Cortex of kidney (tissue), 1 donor: ENCODE measurements at places on chromosomes 3 and 15.

DNA sequence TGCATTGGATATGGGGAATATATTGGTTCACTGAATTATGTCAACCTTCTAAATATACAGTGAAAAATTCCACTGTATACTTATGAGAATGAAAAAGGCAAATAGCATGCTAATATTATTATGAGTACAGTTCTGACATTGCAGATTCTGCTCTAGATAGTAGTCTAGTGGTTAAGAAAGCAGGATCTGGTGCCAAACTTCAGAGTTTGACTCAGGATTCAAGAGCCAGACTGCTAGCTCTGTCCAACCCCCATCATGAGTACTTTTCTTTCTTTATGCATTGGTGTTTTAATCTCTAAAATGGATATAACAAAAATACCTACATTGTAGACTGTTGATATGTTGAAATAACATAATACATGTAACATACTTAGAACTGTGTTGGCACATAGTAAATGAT lies 57.3 kb upstream of the PLSCR4 start:
- DNase-seq: no peak

GRCh38 chr3:5194801-5195509 lies 7.4 kb downstream of the EDEM1 start:
- no peak for DNase-seq

- DNase-seq: no peak
These were observed 378.2 kb upstream of the ALCAM start for GRCh38 chr3:104988496-104988895.

GRCh38 chr3:126816986-126817777 lies 113.1 kb downstream of the CHCHD6 start:
- DNase-seq: no peak

DNA sequence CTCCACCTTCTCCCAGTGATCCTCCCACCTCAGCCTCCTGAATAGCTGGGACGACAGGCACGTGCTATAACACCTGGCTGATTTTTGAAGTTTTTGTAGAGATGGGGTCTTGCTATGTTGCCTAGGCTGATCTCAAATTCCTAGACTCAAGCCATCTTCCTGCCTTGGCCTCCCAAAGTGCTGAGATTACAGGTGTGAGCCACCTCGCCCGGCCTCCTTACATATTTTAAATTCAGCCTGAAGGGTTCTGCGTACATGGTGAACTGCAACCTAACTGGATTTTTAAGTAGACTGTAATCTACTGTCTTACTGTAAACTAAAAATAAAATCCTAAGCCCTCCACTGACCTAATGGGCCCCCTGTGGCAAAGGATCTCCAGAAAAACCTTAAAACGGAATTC lies 34.1 kb downstream of the MASP1 start:
- DNase-seq: no peak

GRCh38 chr3:110576960-110577359 lies 494.7 kb upstream of the NECTIN3 start:
- no peak for DNase-seq
